Pulmonary artery endothelial cell (primary cell): ENCODE measurements at places on chromosomes 2 and 18. TPM values are rescaled to one million over a fixed set of nuclear protein-coding genes. Genes with fewer than 3 reads are reported as not detected.

- DNase-seq: no peak
Observed at GRCh38 chr2:191041418-191042161, 27.6 kb upstream of the STAT1 start.

Gene CELF4
- not detected in 2 replicates for total RNA-seq

- no peak for DNase-seq
Observed at GRCh38 chr2:149744865-149745264, 157.3 kb upstream of the MMADHC start.

DNA sequence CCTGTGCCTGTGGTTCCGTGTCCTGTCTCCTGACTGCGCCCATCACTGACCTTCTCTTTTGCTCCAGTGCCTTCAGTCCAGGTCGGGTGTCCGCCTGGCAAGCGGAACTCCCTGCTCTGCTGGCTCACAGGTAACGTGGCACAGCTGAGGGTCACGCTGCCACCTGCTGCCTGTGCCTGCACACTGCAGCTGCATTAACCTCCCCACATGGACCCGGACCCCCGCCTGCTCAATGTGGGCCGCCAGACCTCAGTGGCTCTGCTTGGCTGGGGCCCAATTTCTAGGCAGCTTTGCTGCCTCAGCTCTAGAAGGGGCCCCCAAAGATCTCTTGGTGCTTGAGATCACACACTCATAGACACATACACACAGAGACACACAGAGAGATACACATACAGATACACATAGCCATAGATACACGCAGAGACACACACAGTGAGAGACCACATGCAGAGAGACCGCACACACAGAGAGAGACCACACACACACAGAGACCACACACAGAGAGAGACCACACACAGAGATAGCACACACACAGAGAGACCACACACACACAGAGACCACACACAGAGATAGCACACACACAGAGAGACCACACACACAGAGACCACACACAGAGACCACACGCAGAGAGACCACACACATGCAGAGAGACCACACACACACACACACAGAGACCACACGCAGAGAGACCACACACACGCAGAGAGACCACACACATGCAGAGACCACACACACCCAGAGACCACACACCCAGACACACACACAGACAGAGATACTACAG lies 14.9 kb upstream of the CNNM3 start:
- DNase-seq: no peak

Gene MERTK
- 25.0 and 33.6 TPM in 2 replicates for total RNA-seq

DNA sequence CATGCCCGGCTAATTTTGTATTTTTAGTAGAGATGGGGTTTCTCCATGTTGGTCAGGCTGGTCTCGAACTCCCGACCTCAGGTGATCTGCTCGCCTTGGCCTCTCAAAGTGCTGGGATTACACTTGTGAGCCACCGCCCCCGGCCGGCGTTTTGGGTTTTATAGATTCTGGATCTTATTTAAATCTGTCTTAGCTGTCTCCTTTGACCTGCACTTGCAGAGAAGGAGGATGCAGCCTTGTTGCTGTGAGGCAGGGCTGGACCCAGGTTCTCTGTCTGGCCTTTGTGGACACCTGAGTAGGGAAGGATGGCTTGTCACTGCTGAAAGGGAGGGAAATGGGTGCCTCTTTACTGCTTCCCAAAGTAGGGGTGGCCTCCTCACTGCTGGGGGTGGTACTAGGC lies 83.0 kb upstream of the HS6ST1 start:
- DNase-seq: no peak

Gene C18orf63
- not detected in 2 replicates for total RNA-seq

Gene SKA1
- total RNA-seq: 13.1 and 23.0 TPM in 2 replicates

Gene ZC3H6
- 1.8 and 2.7 TPM in 2 replicates for total RNA-seq

DNA sequence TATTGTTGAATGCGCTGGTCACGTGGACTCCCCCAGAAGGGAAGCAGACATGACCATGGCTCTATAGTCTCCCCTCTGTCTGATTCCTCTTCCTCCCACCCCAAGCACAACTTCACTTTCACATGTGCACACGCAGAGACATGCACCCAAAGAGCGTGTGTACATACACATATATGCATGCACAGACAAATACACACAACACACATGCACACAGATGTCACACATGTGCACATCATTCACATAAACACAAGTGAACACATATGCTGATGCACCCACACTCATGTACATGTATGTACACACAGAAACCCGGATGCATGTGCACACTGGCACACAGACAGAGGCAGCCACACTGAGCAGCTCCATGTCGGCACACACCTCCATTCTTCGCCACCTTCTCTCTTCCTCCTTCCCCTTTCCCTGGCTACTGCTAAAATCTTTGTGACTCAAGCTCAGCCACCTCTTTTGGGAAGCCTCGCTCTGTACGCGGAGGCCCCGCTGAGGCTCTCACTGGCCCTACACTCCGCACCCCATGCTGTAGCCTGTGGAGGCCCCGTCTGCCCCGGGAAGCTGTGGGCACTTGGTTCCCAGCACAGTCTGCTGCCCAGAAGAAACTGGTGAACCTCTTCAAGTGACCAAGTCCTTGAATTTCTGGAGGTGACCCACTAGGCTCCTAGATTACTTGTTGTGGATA lies 101.6 kb upstream of the TEX51 start:
- no peak for DNase-seq

Gene TRIM43
- not detected in 2 replicates for total RNA-seq

DNA sequence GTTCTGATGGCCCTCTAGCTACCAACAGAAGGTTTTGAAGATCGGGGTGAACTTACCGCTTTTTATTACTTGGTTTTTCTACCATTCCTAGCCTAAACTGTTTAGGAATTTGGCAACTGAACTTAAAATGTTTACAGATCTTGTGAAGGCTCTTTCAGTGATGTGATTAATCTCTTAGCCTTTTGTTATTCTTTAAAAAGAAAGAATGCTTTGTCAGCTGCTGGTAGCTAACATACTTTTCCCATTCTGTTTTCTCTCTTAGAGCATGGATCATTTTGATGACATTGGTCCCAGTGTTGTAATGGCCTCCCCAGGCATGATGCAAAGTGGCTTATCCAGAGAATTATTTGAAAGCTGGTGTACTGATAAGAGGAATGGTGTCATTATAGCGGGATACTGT lies 18.1 kb downstream of the CPSF3 start:
- no peak for DNase-seq

GRCh38 chr2:119641562-119642258 lies 37.3 kb upstream of the TMEM177 start:
- no peak for DNase-seq

Gene PRKAG3
- not detected in 2 replicates for total RNA-seq

Gene RGPD4
- under 0.01 TPM in 1 of 2 replicates, not detected in the other for total RNA-seq

GRCh38 chr2:73920577-73921545 lies 5.8 kb upstream of the DGUOK start:
- DNase-seq: no peak

GRCh38 chr18:79803611-79804051 lies 5.9 kb downstream of the KCNG2 start:
- DNase-seq: no peak

- DNase-seq: no peak
Observed at GRCh38 chr2:147937744-147938349, 82.7 kb downstream of the ORC4 start.

DNA sequence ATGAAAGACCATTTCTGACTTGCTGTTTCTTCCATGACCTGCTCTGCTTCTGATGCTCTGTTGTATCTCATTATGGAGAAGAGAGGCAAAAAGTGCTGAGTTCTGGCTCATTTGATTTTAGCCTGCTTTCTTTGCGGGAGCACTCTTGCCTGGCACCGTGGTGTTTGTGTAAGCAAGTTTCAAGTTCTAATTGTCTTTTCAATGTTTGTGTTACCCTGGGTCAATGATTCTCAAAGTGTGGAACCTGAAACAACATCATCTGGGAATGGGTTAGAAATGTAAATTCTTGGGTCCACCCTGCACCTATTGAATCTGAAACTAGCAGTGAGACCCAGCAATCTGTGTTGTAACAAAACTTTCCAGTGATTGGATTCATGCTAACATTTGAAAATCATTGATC lies 85.5 kb upstream of the STON1 start:
- DNase-seq: no peak

- no peak for DNase-seq
Observed at GRCh38 chr2:215881582-215881981, 131.8 kb downstream of the MREG start.

GRCh38 chr2:159518321-159519005 lies 97.9 kb downstream of the BAZ2B start:
- DNase-seq: no peak

Gene FAM161A
- total RNA-seq: 2.0 and 2.9 TPM in 2 replicates

Gene GAREM1
- 0.40 and 0.81 TPM in 2 replicates for total RNA-seq

DNA sequence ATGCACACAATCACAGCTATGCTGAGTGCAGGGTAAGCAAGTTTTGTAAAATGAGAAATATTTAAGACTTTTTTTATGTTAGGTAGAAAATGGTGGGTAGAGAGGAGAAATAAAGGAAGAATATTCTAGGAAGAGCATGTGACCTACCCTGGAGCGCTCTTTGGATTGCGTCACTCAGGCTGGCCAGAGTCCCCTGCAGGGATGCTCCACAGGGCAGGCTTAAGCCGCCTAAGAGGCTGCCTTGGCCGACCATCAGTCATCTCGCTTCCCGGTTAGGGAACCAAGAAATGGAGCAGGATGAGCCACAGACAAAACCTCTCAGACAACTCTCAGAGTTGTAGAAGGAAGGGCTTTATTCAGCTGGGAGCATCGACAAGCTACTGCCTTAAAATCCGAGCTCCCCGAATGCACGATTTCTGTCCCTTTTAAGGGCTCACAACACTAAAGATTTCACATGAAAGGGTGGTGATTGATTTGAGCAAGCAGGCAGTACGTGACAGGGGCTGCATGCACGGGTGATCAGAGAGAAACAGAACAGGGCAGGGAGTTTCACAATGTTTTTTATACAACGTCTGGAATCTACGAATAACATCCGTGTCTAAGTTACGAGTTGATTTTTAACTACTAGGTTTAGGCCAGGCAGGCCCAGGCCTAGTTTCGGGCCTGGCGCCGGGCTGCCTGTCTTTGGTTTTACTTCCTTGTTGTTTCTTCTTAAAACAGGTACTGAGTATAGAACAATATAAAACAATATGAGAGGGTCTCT lies 1072.0 kb downstream of the CBLN2 start:
- DNase-seq: no peak

DNA sequence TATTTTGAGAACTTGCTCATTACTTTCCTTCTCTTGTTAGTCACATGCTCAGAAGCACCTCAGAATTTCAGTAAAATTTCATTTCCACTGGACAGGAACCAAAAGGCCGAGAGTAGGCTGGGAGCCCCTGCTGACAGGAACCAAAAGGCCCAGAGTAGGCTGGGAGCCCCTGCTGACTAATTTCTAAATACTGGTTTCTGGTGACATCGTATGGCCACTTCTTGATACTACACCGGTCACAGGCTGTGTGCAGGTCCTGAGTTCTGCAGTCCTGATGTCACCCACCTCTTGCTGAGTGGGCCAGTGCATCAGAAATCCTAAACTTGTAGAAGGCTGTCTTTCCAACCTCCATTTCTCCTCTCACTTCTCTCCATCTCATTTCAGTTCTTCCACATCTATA lies 17.7 kb upstream of the EN1 start:
- peak; percentile 20 for DNase-seq

DNA sequence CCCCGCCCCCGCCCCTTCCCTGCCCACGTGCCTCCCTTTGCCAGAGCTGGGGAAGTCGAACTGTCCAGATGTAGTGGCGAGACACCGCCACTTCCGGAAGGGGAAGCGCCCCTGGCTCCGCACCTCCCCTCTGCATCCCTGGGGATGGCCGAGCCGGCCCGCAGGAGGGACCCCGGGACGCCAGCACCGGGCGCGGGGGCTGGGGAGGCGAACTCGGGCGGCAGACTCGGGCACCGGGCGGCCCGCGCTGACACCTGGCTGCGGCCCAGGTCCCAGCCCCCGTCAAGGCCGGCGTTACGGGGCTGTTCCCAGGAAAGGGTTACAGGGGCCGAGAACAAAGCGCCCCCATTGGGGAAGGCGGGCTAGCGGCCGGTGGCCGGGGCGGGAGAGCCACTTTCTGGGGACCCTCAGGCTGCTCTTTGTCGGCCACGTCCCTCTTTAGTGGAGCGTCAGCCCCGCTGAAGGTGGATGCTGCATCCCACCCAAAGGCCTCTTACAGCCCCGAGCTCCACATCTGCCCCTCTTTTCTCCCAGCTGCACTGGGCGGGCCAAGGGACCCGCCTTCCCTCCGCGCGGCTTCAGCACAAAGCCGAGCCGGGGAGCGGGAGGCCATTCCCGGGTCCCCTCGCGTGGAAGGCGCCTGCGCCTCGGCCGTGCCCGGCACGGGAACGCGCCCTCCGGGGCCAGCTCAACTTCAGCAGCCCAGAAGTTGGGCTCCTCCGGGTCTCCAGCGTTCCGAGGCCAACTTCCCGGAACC lies 1.3 kb downstream of the SDC1 start:
- DNase-seq: no peak

Gene PLEKHH2
- 0.07 and 0.20 TPM in 2 replicates for total RNA-seq
